Cardiac atrium fibroblast (primary cell): ENCODE measurements at places on chromosomes 7 and 10. TPM values are rescaled to one million over a fixed set of nuclear protein-coding genes. Genes with fewer than 3 reads are reported as not detected.

Gene FEZF1
- not detected in 2 replicates for total RNA-seq

Gene FAM25G
- total RNA-seq: not detected in 2 replicates

Gene FLNC
- 108 and 131 TPM in 2 replicates for total RNA-seq

Gene COL28A1
- not detected in 2 replicates for total RNA-seq

Gene C10orf62
- total RNA-seq: not detected in 2 replicates

Gene PTPN20
- total RNA-seq: not detected in 2 replicates

Gene ODAD2
- not detected in 2 replicates for total RNA-seq

Gene SLC16A9
- 0.65 TPM in 1 of 2 replicates, not detected in the other for total RNA-seq

Gene HKDC1
- 0.18 and 0.49 TPM in 2 replicates for total RNA-seq

Gene NPSR1
- total RNA-seq: not detected in 2 replicates

Gene BHLHA15
- total RNA-seq: 1.8 TPM in 1 of 2 replicates, not detected in the other

Gene TRIM73
- total RNA-seq: 0.16 and 0.36 TPM in 2 replicates

Gene RGS10
- 38.5 and 41.6 TPM in 2 replicates for total RNA-seq

Gene UTF1
- not detected in 2 replicates for total RNA-seq

Gene ALOX5
- not detected in 2 replicates for total RNA-seq

Gene ZNF239
- 1.8 and 9.9 TPM in 2 replicates for total RNA-seq

Gene CPA4
- total RNA-seq: 56.7 and 90.1 TPM in 2 replicates

Gene SEM1
- 16.4 and 22.4 TPM in 2 replicates for total RNA-seq

Gene MCM10
- 2.2 and 2.6 TPM in 2 replicates for total RNA-seq

Gene RSPH10B2
- not detected in 2 replicates for total RNA-seq

Gene NRAP
- not detected in 2 replicates for total RNA-seq

Gene SEPHS1
- 47.7 and 49.1 TPM in 2 replicates for total RNA-seq

Gene NME8
- not detected in 2 replicates for total RNA-seq

Gene CC2D2B
- total RNA-seq: not detected in 2 replicates

Gene PLPP4
- total RNA-seq: not detected in 2 replicates

Gene CADPS2
- total RNA-seq: 10.5 and 13.0 TPM in 2 replicates

Gene PBLD
- total RNA-seq: 5.5 and 7.8 TPM in 2 replicates

Gene FOXP2
- 0.16 TPM in 1 of 2 replicates, not detected in the other for total RNA-seq

Gene ESYT2
- 67.0 and 72.3 TPM in 2 replicates for total RNA-seq

Gene PRPS1L1
- total RNA-seq: not detected in 2 replicates

Gene LIPM
- not detected in 2 replicates for total RNA-seq

Gene GDF2
- total RNA-seq: not detected in 2 replicates

Gene LEP
- total RNA-seq: under 0.01 and 0.16 TPM in 2 replicates

Gene GALNT11
- 32.7 and 40.8 TPM in 2 replicates for total RNA-seq

Gene TEX47
- total RNA-seq: not detected in 2 replicates

Gene CCDC146
- 1.9 and 4.2 TPM in 2 replicates for total RNA-seq

Gene COBL
- total RNA-seq: not detected in 2 replicates

Gene MAGI2
- total RNA-seq: 0.81 and 1.3 TPM in 2 replicates

Gene AQP1
- total RNA-seq: 4.4 and 7.9 TPM in 2 replicates

Gene SLC29A3
- 1.3 TPM in 2 replicates for total RNA-seq

Gene VWC2
- total RNA-seq: not detected in 2 replicates

Gene AZGP1
- not detected in 2 replicates for total RNA-seq

Gene GRID1
- total RNA-seq: not detected in 2 replicates

Gene CYP3A4
- not detected in 2 replicates for total RNA-seq

Gene SPDYE1
- not detected in 2 replicates for total RNA-seq

Gene ELAPOR2
- total RNA-seq: 1.3 and 4.2 TPM in 2 replicates

Gene DNAJB9
- total RNA-seq: 22.6 and 31.4 TPM in 2 replicates
